ENCODE measurements at places on chromosomes 12 and 14. TPM values are rescaled to one million over a fixed set of nuclear protein-coding genes. Genes with fewer than 3 reads are reported as not detected.

Gene ZNF219
- 40.4 TPM for total RNA-seq

DNA sequence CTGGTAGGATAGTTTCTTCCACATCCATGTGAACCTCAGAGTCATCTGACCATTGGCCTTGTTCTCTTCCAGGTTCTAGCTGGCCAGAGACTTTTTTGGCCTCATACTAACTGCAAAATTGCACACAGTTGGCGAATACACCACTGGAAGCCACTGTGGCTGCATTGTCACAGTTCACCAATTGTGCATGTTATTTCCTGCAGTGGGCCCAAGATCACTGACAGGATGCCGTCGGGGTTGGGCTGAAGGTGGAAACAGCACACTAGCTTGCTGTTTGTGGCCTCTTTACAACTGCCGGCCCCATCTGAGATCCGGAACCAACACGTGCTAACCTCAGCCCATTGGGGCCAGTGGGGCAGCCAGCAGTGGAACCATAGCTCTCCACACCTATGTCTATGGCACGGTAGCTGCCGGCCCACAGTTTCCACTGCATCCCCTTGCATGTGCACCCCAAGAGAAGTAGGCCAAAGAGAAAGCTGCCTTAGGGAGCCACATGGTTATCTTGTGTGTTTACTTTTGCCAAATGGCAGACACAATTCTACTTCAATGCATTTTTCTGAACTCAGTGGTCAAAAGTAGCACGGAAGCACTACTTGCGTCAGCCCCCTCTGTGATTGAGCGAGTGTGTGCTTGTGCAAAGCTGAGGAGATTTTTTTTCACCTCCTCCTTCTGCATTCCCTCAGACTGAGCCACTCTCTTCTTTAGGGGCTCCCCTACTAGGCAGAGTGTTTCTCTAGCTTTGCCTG is 464.0 kb downstream of the RAD51B start:
- ATAC-seq, result peak; percentile 64

Gene LRRC10
- total RNA-seq, result not detected

DNA sequence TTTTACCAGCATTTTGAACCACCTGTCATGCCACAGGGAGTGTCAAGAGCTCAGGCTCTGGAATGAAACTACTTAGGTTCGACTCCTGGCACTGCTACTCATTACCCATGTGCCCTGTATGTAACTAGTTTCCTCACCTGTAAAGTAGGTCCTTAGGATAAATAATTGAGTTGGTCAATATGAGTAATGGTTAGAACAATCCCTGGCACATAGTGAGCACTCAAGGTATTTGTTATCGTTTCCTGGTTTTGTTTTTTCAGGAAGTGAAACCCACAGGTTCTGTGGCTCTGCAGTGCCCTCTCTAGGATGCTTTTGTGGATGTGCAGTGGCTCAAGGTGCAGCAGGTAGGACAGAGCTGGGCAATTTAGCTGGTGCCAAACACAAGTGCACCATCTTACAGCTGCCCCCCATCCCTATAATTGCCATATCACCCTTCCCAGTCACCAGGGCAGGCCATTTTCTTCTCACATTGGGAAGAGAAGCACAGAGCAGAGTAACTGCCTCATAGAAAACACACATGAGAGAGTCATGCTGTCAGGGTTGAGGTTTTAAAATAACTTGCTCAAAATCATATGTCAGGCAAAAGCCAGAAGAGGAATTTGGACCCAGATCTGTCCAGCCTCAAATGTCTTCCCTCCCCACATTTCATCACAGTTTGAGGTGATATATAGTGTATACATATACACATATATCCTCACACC is 297.5 kb downstream of the RPAP3 start:
- peak; percentile 91 for ATAC-seq

DNA sequence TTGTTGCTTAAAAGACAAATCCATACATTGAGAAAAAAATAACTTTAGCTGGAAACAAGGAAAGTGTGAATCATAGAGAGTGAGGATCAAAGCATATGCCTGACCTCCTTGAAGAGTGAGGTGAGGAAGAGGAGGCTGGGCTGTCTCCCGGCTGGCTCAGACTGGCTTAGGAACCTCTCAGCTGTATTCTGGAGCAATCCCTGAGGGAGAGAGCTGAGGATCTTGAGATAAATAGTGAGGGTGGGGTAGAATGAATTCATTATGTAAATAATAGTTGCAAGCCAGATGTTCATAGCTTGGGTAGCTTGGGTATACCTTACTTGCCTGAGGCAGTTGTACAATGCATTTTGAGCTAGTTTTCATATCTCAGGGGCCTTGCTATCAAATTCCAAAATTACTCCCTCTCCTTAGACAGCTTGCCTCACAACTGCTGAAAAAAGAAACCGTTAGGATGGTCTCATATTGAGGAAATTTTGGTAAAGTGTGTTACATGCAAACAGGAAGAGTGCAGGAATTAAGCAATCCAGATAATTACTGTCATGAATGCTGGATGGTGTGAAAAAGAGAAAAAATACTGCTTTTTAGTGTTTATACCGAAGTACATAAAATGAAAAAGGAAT is 30.5 kb upstream of the SLC15A5 start:
- no peak for ATAC-seq

DNA sequence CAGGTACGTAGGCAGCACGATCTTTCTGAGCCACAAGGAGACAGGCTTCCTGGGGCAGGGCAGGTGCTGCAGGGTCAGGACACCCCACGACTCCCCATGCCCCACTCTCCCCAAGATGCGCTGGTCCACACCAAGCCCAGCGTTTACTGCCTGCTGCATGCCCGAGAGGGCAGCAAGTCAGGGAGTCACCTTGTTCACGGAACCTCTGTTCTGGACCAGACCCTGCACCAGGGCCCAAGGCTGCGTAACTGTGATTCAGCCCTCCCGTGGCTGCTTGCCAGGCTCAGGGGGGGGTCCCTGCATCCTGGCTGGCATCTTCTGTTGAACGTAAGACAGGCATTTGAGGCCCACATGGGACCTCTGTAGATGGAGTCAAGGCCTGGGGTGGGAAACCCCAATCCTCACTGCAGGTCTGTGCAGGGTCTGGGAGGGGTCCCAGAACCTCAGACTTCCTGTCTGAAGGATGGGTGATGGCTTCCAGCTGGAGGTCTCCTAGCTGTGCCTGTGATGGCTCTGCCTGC is 228.6 kb upstream of the RTL1 start:
- no peak for ATAC-seq

- ATAC-seq, result no peak
Observed at GRCh38 chr12:51908876-51909592, 1.7 kb downstream of the ACVRL1 start.

Gene SLC38A4
- 2.4 TPM for total RNA-seq

Gene NUDT4
- 21.6 TPM for total RNA-seq

GRCh38 chr12:5587711-5588121 is 155.8 kb downstream of the NTF3 start:
- ATAC-seq, result no peak

- no peak for ATAC-seq
Observed at GRCh38 chr12:22691319-22691718, 66.3 kb downstream of the ETNK1 start.

DNA sequence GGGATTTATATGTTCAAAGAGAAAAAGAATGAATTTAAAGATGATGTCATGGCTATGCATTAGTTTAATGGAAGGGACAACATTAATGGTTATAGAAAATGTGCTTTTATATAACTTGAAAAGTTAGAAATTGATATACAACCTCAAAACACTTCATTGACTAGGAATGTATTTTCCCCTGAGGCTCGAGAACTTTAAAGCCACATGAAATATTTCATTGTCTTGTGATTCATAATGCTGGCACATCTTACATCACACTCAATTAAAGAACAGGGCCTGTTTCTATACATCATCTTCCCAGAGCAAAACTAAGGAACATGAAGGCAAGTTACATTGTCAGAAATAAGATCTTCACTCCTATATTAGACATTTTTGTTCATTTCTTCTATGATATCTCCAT is 35.2 kb upstream of the PAWR start:
- peak; percentile 61 for ATAC-seq

- ATAC-seq, result no peak
Observed at GRCh38 chr14:75845136-75845804, 136.5 kb downstream of the TGFB3 start.

DNA sequence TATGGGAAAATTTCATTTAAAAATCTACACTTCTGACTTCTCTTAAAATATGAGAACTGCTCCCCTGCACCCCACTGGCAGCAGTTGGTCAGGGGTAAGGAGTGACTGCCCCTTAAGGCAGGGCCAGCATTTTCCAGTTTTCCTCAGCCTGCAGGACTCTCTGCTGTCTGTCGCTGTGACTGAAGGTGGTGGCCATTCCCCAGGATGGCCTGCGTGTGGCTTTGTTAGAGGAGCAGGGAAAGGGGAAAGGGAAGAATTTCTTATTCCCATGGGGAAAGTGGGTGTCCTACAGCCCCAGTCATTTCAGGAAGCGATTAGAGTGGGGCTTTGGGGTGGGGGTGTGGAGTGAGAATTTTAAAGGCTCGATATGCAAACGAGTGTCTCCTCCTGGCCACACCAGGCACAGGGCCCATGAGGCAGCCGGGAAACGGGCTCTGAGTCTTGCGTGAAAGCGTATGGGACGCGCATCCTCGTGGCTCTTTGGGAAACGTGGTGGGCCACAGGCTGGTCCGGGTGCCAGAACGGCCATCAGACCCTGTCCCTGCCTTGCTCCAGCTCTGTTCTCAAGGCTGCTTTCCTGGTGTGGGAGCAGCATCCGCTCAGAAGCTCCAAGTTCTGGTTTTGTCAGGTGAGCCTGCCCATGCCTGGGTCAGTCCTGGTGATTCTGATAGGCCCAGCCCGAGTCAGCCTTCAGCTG is 23.5 kb downstream of the ADGRD1 start:
- no peak for ATAC-seq

Measured in esophagus mucosa (tissue), 1 donor.